ENCODE measurements at places on chromosomes 16 and 17. TPM values are rescaled to one million over a fixed set of nuclear protein-coding genes. Genes with fewer than 3 reads are reported as not detected.

GRCh38 chr16:57999971-58000705, at the start of gene ZNF319:
Gene ZNF319, minus strand, starts transcription at chr16:58000672. Its CDS starts 2,407 bp downstream, at chr16:57998265.
- no peak for DNase-seq

DNA sequence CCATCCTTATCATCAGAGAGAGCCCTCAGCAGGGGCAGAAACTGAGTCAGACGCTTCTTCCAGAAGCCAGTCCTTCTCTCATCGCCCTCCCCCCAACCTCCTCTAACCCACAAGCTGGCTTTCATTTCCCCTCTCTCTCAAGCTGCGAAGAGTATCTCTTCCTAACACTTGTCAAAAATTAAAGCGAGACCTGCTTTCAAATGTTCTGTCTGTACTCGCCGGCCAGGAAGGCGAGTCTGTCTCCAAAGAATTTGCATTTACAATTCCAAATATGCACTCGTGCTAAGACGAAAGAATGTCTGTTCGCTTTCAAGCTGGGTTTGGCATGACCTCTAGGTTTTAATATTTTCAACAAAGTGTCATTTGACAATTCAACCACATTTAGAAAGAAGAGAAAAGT, 140.4 kb downstream of the RGS9 start:
- no peak for DNase-seq

DNA sequence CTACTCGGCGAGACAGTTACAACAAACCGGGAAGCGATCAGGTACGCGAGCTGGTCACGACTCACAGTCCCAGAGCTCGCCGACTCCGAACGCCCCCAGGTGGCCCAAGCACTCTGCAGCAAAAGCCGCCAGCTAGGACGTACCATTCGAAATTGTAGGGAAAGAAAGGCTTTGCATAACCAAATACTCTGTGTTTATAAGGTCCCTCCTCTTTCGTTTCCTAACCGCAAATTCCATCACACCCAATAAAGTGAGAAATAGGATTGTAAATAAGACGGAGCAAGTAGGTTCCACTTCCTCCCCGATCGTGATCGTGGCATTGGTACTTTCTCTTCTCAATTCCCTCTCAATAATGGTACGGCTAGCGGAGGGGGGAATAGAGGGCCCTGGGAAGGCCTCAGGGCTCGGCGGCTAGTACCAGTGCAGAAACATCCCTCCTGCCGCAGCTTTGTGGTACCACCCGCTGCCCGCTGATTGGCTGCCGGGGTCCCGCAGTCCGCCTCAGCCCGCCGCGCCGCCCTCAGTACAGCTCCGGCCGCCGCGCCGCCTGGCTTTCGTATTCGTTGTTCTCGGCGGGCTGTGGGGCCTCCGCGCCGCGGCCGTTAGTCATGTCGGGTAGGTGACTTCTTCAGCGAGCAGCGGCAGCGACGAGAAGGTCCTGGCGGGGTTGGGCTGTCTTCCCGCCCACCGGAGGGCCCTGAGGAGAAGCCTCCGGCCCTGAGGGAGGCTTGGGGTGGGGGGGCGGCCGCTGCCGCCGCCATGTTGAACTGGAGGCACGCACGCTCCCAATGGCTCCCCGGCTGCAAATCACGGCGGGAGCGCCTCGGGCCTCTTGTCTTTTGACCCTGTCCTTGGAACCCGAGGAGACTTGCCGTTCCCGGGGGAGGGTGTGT, at the start of gene TAF15:
TSS of gene TAF15 (plus strand) at position 523 of the 893 bp plus-strand sequence. CDS start at position 609, 86 bp downstream.
- peak; percentile 99 for DNase-seq

DNA sequence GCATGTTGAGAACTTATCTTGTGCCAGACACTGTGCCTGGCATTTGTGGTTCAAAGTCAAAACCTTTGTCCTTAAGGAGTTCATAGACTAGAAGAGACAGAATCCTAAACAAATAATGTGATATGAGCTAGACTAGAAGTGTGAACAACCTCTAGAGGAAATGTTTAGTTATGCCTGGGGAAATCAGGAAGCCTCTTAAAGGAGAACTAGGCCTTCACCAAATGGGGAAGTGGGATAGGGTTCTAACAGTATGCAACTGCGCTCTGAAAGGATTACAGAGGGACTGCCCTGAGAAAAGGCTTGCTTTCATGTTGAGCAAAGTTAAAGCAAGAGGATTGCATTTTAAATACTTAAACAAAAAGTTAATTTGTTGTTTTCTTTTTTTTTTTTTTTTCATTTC, 4.9 kb downstream of the RUNDC1 start:
- DNase-seq: no peak

- no peak for DNase-seq
These were observed 62.2 kb upstream of the ADORA2B start for GRCh38 chr17:15882777-15883176.

- no peak for DNase-seq
These were observed 28.4 kb upstream of the GLG1 start for GRCh38 chr16:74635303-74635702.

DNA sequence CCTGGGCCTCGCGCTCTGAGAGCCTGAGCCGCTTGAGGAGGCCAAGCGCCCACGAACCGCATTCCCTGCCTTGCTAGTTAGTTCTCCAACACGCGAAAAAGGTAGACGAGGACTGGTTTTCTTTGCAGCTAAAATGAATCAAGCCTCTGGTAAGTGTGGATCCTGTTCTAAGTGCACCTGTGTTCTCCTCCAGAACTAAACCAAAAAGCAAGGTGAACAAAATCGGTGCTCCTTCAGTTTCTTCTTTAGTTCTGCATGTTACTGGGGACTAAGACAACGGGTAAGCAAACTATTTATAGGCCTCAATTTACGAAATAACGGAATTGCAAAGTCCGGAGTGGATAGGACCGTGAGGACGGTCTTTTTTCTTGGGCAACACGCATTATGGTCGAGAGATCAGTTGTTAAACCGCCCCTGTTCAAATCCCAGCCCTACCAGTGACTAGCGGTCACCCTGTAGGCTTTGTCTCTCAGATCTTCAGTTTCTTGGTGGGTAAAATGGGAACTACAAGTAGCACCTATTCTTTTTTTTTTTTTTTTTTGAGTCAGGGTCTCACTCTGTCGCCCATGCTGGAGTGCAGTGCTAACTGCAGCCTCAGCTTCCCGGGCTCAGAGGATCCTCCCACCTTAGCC, 993 bp upstream of the ANKRD11 start:
- no peak for DNase-seq

DNA sequence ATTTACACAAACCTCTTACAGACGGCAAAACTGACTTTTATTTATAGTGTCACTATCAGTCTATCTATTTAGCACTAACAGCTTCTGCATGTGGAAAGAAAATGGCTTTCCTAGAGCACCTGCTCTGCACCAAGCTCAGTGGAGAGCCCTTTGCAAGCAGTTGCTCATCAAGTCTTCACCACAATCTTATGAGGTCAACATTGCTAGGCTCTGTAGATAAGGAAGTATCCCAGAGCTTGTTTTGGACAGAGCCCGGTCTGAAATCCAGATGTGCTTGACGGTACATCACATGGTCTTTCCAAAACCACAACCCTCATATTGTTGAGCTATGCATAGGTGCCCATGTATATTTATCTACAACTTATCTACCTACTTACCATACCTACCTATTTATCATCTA, 572.7 kb upstream of the CDH5 start:
- DNase-seq: no peak

FKBP10 gene
- total RNA-seq: 84.5 TPM

All from tongue (tissue), 3 donors.